AG04449 (cell line): ENCODE measurements at places on chromosomes 12 and 14.

DNA sequence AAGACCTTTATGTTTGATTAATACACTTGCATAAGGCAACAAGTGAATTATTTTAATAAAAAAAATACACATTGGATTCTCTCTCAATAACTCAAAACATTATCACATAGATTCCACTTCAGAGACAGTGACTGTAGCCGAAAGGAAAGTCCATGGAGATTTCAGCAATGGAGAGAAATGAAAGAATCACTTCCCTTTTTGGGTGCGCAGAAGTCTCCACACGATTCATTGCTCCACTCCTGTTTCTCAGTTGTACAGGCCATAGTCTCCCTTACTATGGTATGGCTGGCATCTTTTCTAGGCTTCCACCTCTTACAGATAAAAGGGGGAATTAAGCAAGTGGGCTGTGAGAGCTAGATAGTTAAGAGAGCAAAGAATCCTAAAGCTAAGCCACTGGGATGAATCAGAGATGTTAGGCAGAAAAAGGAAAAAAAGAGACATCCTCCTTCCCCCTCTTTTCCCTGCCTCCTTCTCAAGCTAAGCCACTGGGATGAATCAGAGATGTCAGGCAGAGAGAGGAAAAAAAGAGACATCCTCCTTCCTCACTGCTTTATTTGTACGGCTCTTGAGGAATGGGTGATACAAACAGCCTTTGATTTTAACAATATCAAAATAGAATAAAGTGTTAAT is 16.3 kb downstream of the ST8SIA1 start:
- no peak for DNase-seq

DNA sequence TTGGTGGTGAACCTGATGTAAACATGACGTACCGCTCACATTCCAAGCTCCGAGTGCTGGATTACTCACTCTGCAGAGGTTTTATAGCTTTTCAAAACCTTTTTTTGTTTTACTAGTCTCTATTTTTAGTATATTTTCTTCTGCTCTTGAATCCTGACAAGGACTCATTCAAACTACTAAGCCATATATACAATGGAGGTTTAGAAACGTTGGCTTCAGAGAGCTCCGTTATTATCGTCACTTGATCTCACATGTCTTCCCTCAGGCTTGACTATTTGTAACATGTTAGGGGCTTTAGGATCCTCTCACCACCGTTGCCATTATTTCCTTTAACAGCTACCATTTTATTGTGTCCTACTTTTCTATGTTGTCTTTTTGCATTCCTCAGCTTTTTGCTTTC is 1321.5 kb upstream of the FLRT2 start:
- no peak for DNase-seq

DNA sequence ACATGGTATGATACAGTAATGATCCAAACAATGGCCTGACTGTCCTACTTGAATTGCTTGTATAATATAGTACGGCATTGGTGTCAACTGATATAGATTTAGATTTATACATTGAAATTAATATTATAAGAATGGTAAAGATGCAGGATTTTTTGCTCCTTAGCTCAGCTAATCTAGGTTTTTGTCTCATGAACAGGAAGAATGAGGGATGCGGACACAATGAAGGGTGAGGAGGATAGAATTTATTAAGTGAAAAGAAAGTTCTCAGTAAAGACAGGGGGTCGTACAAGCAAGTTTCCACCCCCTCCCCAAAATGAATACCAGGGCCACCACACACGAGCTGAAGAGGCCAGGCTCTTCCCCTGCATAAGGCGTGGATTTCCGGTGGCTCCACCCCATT is 96.1 kb downstream of the KCNA5 start:
- DNase-seq = no peak

DNA sequence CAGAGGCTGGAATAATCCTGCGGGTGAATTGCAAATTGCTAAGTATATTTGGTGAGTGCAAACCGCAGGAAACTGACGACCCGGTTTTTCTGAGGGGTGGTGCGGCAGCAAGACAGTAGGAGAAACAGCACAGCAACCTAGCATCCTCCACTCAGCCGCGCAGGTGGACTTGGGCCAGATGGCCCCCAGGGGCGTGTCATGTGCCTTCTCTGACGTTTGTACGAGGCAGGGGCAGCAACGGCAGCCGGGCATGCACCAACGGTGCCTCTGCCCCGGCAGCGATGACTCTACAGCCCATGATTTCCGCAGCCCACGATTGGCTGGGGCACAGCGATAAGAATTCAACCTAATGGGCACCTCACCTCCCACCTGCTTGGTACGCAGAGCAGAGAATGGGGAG is 11.1 kb upstream of the CLEC2A start:
- no peak for DNase-seq

DNA sequence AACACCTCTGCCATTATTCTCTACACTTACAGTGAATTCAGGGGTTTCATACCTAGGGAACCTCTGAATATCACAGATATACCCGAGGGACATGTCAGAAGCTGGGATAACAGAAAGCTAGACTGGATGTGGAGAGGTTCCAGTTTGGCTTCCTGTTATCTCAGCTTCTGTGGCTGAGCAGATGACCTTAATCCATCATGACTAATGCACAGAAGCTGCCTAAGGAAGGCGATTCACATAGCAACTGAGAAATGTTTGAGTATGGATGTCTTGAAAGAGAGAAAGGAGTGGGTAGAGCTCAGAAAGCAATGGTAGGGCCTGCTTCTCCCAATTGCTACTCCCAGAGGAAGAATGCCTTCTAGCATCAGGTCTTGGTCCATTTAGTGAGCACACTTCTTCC is 187.6 kb downstream of the RMST start:
- DNase-seq = no peak

- DNase-seq = no peak
Measured at GRCh38 chr14:96925422-96925821, 128.2 kb downstream of the VRK1 start.

- no peak for DNase-seq
Measured at GRCh38 chr12:131561051-131561450, 149.8 kb upstream of the SFSWAP start.

- no peak for DNase-seq
Measured at GRCh38 chr12:104624529-104624928, 167.8 kb downstream of the CHST11 start.

DNA sequence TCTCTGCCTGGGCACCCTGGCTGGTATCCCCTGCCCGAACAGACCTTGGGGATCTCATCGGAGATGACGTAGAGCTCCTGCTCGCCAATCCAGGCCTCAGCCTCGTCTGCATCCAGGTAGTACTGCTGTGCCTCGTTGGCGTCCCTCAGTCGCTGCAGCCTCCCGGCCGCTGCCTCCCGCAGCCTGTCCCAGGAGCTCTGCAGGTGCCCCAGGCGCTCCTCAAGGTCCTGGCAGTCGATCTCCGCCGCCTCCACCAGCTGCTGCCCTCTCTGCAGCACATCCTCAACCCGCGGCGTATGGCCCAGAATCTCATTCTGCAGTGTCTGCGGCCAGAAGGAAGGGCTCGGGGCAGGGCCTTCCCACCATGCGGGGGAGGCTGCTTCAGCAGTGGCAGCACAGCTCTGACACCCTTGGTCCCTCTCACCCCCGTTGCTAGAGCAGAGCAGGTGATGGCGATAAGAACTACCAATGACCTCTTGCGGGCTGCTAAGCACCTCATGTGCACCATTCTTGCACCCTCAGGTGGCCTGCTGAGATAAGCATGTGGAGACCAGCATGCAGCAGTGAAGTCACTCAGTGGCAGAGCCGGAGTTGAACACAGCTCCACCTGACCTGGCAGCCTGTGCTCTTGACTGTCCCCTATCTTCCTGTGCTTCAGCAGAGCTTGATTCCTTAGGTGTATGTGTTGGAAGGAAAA is 71.0 kb downstream of the PLEKHG3 start:
- no peak for DNase-seq

DNA sequence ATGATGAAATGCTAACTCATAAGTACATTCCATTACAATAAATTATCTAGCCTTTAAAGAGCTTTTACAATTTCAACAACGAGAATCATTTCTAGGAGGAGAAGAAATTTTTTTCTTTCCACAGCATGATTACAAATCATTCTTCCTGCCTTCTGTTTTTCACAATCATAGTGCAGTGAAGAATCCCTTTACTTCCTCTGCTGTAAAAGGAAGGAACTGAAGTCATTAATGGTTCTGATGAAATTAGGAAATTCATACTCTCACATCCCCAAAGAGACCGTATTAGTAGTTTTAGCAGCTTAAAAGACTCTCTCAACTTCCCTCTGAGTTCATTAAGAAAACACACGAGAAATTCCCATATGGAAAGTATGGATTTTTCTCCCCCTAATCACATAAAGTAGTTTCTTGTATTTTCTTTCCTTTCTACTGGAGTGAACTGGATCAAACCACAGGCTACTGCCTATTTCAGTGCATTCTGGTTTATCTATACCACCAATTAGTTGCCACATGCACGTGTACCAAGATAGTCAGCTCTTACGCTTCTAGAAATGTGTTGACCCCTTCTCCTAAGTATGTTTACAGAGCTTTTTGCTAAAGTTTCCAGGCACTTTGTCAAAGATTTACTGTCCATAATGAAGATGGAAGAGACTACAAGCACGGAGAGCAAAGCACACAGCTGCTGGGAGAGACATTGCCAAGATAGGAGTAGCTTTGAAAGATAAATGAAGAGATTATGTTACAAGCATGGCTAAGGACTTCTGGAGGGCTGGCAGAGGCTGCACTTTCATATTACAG is 58.9 kb upstream of the KITLG start:
- no peak for DNase-seq

GRCh38 chr12:89166525-89166934 is 185.8 kb downstream of the DUSP6 start:
- no peak for DNase-seq

- DNase-seq = no peak
Measured at GRCh38 chr14:100239211-100239839, 381 bp downstream of the YY1 start.

GRCh38 chr12:20492251-20492760 is 124.0 kb downstream of the PDE3A start:
- DNase-seq = no peak

GRCh38 chr14:96103560-96104460 is 64.6 kb downstream of the C14orf132 start:
- DNase-seq = no peak

DNA sequence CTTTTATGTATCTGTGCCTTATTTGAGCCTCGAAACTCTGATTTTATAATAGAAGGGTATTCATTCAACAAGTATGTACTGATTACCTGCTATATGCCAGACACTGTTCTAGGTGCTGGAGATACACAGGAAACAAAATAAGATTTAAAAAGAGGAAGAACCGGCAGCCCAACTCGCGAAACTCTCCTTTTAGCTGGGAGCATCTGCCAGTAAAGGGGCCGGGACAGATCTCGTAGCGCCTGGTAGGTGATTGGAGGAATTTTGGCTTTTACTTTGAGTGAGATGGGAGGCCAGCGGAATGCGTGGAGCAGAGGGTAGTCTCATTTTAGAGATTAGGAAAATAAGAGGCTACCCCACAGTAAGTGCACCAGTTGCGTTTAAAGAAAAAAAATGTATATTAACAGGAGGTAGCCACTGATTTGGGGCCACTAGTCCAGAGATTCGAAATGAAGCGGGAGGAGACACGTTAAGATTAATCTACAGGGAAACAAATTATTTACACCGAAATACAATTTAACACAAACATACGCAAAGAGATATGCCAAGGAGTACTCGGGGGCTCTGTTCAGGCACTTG is 520 bp upstream of the MON2 start:
- DNase-seq = no peak

- no peak for DNase-seq
Measured at GRCh38 chr12:127144770-127145169, 1122.2 kb upstream of the TMEM132C start.

- no peak for DNase-seq
Measured at GRCh38 chr14:94665544-94665943, 53.4 kb downstream of the SERPINA3 start.

GRCh38 chr12:31875609-31875964 is 83.6 kb upstream of the RESF1 start:
- DNase-seq = no peak

- DNase-seq = no peak
Measured at GRCh38 chr14:54322246-54322645, 74.6 kb upstream of the CDKN3 start.

GRCh38 chr14:29674566-29675285 is 252.9 kb downstream of the PRKD1 start:
- DNase-seq = no peak

DNA sequence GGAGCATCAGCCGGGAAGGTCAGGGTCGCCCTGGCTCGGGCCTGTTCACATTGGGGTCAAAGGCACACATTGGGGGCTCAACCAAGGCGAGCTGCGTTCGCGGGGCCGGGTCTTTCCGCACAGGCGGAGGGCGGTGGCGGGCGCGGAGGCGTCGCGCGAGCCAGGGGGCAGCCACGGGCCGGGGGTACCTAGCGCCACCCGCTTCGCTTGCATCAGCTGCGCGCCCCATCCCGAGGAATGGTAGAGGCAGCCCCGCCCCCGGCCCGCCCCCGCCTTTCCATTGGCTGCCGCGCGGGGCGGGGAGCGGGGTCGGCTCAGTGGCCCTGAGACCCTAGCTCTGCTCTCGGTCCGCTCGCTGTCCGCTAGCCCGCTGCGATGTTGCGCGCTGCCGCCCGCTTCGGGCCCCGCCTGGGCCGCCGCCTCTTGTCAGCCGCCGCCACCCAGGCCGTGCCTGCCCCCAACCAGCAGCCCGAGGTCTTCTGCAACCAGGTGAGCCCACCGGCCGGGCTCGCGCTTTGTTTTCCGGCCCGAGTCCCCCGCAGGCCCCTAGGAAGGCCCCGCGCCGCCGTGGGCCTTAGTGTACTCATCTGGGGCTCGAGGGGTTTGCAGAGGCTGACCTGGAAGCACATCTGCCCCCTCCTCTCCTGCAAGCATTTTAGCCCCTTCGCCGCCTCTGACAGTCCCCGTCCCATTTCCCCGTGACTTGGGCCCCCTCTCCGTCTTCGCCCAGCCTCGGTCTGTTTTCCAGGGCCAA is at the start of gene ALDH2:
Gene ALDH2 (plus strand): TSS at position 326 of the 754 bp plus-strand sequence. CDS start 50 bp downstream, at position 376.
- DNase-seq = no peak

DNA sequence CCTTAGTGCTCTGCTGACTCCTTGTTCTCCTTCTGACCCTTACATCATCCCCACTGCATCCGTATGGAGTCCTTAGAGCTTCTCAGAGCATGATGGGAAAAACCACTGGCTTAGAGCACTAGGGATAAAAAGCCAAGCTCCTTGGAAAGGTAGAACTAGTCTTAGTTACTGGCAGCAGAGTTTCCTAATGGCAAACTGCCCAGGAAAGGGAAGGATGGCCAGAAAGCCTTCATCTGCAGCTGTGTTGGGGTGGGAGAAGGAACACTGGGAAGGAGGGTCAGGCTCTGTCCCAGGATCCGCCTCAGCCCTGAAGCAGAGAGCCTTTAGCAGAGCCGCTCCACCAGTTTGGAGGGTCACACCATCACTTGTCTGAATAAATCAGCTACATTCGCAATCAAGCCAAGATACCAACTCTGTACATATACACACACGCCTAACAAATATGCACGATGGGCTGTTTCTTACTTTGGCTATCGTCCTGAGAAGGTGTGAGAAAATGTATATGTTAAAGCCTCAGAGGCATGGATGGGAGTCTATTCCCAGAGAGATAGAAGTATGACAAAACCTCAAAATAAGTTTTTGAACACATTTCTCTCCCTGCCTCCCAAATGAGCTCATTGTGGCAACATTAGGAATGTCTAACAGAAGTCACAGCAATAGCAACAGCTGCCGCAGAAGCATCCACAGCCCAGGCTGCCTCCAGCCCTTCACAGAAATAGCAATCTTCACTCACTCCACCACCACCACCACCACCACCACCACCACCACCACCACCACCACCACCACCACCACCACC is 18.6 kb upstream of the GALNT8 start:
- no peak for DNase-seq

GRCh38 chr14:100383727-100384158 is 60.6 kb downstream of the SLC25A47 start:
- no peak for DNase-seq
